ENCODE measurements at places on chromosomes 16 and 17.

DNA sequence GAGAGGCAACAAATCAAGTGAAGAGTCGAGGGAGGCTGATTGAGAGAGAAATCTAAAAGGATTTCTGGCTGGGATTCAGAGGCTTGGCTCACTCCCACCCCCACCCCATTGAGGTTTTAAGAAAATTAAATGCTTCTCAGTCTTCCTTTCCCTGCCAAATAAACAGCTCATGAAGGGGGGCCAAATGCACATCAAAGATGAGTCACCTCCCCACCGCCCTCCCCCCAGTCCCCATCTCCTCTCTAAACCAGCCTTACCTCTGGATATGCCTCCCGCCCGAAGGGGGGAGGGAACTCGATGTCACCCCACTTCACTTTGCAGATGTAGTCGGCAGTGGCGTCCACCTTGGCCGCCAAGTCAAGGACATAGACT lies 11.6 kb downstream of the ACLY start:
- DNase-seq: no peak
- no peak overlapping the region for H3K27ac ChIP-seq
- no peak overlapping the region for H3K4me3 ChIP-seq
- H3K36me3 ChIP-seq: peaks cover 80% of the 10 kb centered on the region
- peaks cover 6% of the 10 kb centered on the region for H3K4me1 ChIP-seq

- DNase-seq: no peak
- H3K27ac ChIP-seq: no peak overlapping the region
- no peaks in the 10 kb centered on the region for H3K27me3 ChIP-seq
- H3K4me1 ChIP-seq: no peaks in the 10 kb centered on the region
- peaks cover 1% of the 10 kb centered on the region for H3K36me3 ChIP-seq
Measured at GRCh38 chr17:27322690-27323508, 29.0 kb downstream of the WSB1 start.

- H3K27me3 ChIP-seq: no peaks in the 10 kb centered on the region
- H3K4me3 ChIP-seq: no peak overlapping the region
- peaks cover 9% of the 10 kb centered on the region for H3K4me1 ChIP-seq
- DNase-seq: no peak
- H3K36me3 ChIP-seq: no peaks in the 10 kb centered on the region
Measured at GRCh38 chr17:66717641-66718058, 117.3 kb upstream of the CACNG5 start.

GRCh38 chr17:64625541-64625940 lies 36.6 kb downstream of the SMURF2 start:
- no peaks in the 10 kb centered on the region for H3K36me3 ChIP-seq
- no peaks in the 10 kb centered on the region for H3K4me1 ChIP-seq
- no peak overlapping the region for H3K27ac ChIP-seq

GRCh38 chr17:17111401-17112393 lies 69.4 kb downstream of the MPRIP start:
- H3K4me1 ChIP-seq: no peaks in the 10 kb centered on the region
- H3K4me3 ChIP-seq: no peak overlapping the region
- peaks cover 6% of the 10 kb centered on the region for H3K36me3 ChIP-seq
- H3K27ac ChIP-seq: no peak overlapping the region
- H3K27me3 ChIP-seq: no peaks in the 10 kb centered on the region

GRCh38 chr16:82119405-82119804 lies 50.6 kb downstream of the MPHOSPH6 start:
- no peaks in the 10 kb centered on the region for H3K36me3 ChIP-seq
- no peak for DNase-seq
- H3K4me3 ChIP-seq: no peak overlapping the region
- no peaks in the 10 kb centered on the region for H3K4me1 ChIP-seq
- H3K27me3 ChIP-seq: no peaks in the 10 kb centered on the region

- H3K4me1 ChIP-seq: peaks cover 2% of the 10 kb centered on the region
- H3K36me3 ChIP-seq: no peaks in the 10 kb centered on the region
- no peak overlapping the region for H3K4me3 ChIP-seq
- no peak overlapping the region for H3K27ac ChIP-seq
- H3K27me3 ChIP-seq: no peaks in the 10 kb centered on the region
- DNase-seq: no peak
Measured at GRCh38 chr17:3907483-3908216, 8.6 kb downstream of the P2RX1 start.

- H3K4me1 ChIP-seq: peaks cover 12% of the 10 kb centered on the region
- H3K36me3 ChIP-seq: peaks cover 71% of the 10 kb centered on the region
- H3K27me3 ChIP-seq: no peaks in the 10 kb centered on the region
- DNase-seq: no peak
Measured at GRCh38 chr16:1312467-1312816, 3.0 kb downstream of the UBE2I start.

DNA sequence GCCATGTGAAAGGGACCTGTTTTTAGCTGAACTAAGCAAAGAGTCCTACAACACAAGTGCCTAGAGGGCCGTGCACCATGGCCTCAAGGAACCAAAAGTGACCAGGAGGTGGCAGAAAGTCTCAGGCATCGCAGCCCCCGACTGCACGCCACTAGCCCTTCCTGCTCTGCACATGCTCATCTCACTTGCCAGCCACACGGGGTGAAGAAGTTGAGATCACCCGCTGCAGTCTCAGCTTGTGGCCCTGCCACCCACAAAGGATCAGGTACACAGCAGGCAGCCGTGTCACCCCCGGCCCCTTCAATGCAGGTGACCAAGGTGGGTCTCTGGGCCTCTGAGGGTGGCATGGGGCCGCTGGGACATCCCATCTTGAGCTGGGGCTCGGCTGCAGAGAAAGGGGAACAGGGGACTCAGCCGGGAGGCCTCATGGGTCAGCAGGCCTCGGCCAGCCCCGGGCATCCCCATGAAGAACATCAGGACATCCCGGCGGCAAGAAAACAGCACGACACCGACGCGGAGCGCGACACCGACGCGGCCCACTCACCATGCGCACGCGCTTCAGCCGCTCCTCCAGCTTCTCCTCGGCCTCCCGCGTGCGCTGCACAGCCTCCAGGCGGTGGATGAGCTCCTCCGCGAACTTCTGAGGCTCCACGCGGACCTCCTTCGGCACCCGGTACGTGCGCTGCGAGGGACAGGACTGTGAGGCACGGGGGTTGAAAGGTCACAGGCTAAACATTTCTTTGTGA lies 21.0 kb downstream of the PDIA2 start:
- H3K4me3 ChIP-seq: no peak overlapping the region
- no peak for DNase-seq
- H3K27ac ChIP-seq: no peak overlapping the region
- H3K36me3 ChIP-seq: peaks cover 23% of the 10 kb centered on the region
- no peaks in the 10 kb centered on the region for H3K4me1 ChIP-seq

DNA sequence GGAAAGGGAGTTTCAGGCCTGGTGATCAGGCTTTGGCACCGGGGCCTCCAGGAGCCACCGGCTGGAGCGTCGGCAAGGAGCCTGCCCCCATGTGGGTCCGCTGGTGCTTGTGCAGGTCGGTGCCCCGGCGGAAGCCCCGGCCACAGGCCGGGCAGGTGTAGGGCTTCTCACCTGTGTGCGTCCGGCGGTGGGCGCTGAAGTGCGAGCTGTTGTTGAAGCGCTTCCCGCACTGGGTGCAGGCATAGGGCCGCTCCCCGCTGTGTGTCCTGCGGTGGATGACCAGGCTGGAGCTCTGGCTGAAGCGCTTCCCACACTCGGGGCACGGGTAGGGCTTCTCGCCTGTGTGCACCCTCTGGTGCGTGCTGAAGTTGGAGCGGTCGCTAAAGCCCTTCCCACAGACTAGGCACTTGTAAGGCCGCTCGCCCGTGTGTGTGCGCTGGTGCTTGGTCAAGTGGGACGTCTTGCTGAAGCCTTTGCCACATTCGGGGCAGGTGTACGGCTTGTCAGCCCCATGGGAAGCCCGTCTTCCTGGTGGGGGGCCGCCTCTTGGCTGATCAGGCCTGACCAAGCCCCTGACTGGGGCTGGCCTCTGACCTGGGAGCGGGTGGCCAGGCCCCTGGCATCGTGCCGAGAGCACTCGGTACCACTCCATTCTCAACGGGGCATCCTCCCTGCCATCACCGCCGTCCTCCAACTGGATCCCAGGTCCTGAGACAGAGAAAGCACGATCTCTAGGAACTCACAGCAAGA lies 14.4 kb downstream of the ZNF500 start:
- peaks cover 67% of the 10 kb centered on the region for H3K36me3 ChIP-seq
- no peaks in the 10 kb centered on the region for H3K27me3 ChIP-seq
- DNase-seq: no peak
- H3K4me3 ChIP-seq: no peak overlapping the region
- H3K4me1 ChIP-seq: no peaks in the 10 kb centered on the region

DNA sequence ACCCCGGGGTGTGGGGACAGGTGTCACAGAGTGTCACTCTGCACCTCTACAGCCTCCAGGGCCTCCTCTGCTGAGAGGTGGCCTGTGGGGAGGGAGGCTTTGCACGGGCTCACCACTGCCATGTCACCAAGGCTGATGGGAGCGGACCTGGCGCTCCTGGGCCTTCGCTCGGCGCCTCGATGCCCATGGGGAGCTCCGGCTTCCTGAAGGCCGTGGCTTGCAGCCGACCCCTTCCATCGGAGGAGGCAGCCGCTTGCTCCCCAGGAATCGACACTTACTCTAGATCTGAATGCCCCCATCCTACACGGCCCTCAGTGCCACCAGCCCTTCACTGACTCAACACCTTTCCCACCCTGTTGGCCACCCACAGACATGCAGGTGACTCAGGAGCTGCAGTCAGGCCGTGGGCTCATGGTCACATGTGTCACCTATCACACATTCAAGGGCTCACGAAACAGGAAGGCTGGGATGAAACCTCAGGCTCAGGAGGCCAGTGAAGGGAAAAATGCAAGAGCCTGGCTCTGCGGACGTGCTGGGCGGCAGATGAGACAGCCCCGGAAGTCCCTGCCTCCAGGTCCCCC lies 11.9 kb downstream of the LGALS3BP start:
- no peak for DNase-seq
- H3K4me3 ChIP-seq: no peak overlapping the region
- H3K27me3 ChIP-seq: no peaks in the 10 kb centered on the region
- no peak overlapping the region for H3K27ac ChIP-seq

DNA sequence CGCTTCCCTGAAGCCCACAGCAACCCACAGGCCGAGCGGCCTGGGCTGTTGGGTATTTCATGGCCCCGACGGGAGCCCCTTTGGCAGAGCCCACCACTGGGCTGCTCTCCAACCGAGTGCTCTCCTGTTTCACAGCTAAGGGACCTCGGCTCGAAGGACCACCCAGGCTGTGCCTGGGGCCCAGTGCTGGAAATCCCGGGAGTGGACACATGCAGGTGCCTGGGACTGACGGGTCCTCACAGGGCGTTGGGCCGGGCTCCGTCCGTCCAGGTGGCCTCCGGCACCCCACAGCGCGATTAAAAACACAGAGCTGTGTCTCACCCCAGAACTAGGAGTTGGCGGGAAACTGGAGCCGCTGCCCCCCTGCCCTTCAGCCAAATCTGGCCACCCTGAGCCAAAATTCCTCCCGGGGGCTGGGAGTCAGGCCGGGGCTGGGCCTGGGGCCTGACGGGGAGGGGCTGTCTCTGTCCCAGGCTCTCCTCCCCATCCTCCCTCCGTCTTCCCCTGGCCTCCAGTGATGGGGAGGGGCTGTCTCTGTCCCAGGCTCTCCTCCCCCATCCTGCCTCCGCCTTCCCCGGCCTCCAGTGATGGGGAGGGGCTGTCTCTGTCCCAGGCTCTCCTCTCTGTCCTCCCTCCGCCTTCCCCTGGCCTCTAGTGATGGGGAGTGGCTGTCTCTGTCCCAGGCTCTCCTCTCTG lies 14.1 kb downstream of the UTS2R start:
- peaks cover 25% of the 10 kb centered on the region for H3K4me1 ChIP-seq
- no peaks in the 10 kb centered on the region for H3K36me3 ChIP-seq
- peaks cover 2% of the 10 kb centered on the region for H3K27me3 ChIP-seq
- DNase-seq: no peak
- H3K27ac ChIP-seq: no peak overlapping the region
- H3K4me3 ChIP-seq: no peak overlapping the region

DNA sequence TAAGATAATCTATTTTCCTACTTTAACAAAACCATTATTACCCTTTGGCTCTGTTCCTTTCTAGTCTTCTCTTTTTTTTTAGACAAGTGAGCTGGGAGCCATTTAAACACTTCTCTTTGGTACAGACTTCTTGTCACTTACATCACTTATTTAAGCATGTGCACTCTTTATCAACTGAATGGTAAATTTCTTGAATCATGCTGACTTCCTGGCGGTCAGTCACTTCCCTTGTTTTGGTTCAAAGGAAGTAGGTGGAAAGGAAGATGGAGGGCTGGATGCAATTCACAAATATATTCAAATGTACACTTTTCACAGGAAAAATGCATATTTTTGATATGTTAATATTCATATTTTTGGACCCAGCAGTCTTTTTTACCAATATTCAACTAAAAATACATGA lies 97.1 kb downstream of the ITFG1 start:
- H3K4me3 ChIP-seq: no peak overlapping the region
- DNase-seq: no peak
- no peak overlapping the region for H3K27ac ChIP-seq
- no peaks in the 10 kb centered on the region for H3K4me1 ChIP-seq
- H3K27me3 ChIP-seq: no peaks in the 10 kb centered on the region

DNA sequence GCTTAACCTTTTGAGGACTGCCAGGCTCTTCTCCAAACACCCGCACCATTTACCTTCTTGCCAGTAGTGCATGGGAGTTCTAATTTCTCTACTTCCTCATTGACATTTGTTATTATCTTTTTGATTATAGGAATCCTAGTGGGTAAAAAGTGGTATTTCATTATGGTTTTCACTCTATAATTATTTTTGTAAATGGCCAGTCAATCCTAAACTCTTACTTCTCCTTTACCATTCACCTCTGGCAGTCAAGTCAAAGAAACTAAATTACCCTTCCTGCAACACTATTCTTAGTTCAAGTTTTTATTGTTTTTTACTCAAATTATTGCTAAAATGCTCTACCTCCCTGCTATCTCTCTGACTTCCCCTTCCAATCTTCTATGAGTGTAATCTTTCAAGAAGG lies 29.8 kb upstream of the ANKFY1 start:
- no peak overlapping the region for H3K4me3 ChIP-seq
- H3K36me3 ChIP-seq: peaks cover 69% of the 10 kb centered on the region
- DNase-seq: no peak
- H3K4me1 ChIP-seq: peaks cover 3% of the 10 kb centered on the region
- H3K27me3 ChIP-seq: no peaks in the 10 kb centered on the region

GRCh38 chr16:19131825-19132218 lies 18.1 kb downstream of the ITPRIPL2 start:
- no peak for DNase-seq
- H3K27me3 ChIP-seq: no peaks in the 10 kb centered on the region
- H3K4me3 ChIP-seq: no peak overlapping the region
- no peaks in the 10 kb centered on the region for H3K36me3 ChIP-seq

DNA sequence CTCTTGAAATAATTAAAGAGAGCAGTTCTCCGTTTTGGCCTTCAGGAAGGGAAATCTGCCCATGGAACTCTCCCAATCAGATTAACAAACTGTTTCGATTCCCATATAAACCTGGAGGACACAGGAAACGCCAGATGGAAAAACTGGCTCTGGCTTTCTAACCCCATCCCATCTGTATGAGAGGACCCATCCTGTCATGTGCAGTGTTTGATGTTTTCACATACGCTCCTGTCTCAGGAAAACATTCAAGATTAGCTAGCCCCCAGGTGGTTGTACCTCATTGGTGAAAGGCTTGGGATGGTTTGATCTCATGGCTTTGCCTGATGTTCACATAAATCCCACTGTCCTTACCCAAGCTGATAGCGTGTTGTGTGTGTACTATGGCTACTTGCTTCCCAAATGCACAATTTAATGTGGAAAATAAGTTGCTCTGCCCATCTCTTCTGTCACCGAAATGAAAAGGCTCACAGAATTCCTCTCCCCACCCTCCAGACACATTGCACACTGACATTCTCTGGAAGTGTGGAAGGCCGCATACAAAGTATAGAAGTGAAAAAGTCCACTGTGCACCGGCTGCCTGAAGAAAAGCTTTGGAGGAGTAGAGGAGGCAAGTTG lies 18.2 kb upstream of the ERN1 start:
- no peak for DNase-seq
- H3K27me3 ChIP-seq: no peaks in the 10 kb centered on the region
- peaks cover 55% of the 10 kb centered on the region for H3K36me3 ChIP-seq
- H3K27ac ChIP-seq: no peak overlapping the region
- no peak overlapping the region for H3K4me3 ChIP-seq

Data from neuronal stem cell (in vitro differentiated cells).